ENCODE measurements at places on chromosomes 2 and 18. TPM values are rescaled to one million over a fixed set of nuclear protein-coding genes. Genes with fewer than 3 reads are reported as not detected.

Gene MBD1
- polyA plus RNA-seq = 36.2 TPM

GRCh38 chr18:45236676-45237075 is 378.6 kb upstream of the SLC14A2 start:
- no peak for DNase-seq

DNA sequence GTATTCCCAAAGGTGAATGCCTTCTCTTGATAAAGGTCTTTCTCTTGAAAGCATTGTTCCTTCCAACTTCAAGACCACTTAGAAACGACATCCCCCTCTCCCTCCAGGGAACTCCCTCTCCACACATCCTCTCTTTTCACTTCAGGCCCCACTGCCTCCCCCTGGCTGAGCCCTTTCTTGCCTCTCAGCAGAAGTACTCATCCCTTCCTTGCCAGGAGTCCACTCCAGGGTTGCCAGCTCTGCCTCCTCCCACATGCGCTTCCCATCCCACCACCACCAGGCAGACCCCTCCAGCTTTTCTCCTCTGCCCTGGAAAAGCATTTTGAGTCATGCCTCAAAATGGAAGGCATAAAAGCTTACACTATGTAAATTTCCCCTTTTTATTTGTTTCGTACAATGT is 126.3 kb upstream of the SALL3 start:
- DNase-seq = no peak

DNA sequence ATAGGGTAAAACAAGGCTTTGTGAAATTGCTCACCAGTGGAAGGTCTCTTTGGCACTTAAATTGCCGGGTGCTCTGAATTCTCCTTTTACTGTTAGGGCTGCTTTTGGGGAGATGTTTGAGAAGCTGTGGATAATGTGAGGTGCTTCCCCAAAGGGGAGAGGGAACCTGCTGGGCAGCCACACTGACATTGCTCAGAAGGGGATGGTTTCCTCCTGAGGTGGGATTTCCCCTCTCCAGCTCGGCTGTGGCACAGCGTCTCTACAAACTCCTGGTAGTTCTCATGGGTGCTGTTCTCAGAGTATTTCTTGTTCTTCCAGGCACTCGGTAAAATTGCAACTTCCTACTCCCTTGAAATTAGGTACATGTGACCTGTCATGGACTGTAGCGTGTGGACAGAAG is 124.2 kb downstream of the LPIN1 start:
- no peak for DNase-seq

DNA sequence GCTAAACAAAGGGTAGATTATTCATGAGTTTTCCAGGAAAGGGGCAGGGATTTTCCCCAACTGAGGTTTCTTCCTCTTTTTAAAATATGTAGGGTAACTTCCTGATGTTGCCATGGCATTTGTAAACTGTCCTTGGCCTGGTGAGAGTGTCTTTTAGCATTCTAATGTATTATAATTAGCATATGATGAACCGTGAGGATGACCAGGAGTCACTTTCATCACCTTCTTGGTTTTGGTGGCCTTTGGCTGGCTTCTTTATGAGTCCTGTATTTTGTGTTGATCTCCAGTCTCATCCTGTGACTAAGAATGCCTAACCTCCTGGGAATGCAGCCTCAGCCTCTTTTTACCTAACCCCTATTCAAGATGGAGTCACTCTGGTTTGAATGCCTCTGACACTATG is 391.0 kb upstream of the LINC00305 start:
- no peak for DNase-seq

- no peak for DNase-seq
Measured at GRCh38 chr2:214989187-214989586, 149.2 kb downstream of the ABCA12 start.

DNA sequence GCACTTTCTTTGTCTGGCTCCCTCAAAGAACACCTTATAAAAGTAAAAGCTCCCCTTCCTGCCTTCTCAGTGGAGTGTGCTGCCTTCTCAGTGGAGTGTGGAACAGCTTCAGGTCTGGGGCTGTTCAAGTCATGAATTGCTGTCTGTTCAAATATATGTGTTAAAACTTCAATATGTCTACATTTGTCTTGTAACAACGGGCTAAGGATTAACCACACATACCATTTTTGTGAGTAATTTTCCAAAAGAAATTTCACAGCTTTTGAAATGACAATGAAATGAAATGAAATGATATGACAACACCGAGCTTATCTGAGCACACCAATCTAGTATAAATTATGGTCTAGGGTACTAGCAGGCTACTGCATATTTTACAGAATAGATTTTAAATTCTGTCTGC is 42.9 kb downstream of the CABYR start:
- DNase-seq = peak; percentile 69
